ENCODE measurements at places on chromosomes 16 and 17. TPM values are rescaled to one million over a fixed set of nuclear protein-coding genes. Genes with fewer than 3 reads are reported as not detected.

GUCY2D gene
- total RNA-seq: not detected

KRTAP17-1 gene
- not detected for total RNA-seq

ASB16 gene
- 0.24 TPM for total RNA-seq

GP1BA gene
- not detected for total RNA-seq

OR4D1 gene
- not detected for total RNA-seq

SOCS3 gene
- 68.4 TPM for total RNA-seq

CD300H gene
- total RNA-seq: not detected

AXIN1 gene
- 19.7 TPM for total RNA-seq

FBXO47 gene
- not detected for total RNA-seq

PMFBP1 gene
- 1.7 TPM for total RNA-seq

BEAN1 gene
- not detected for total RNA-seq

RAMP2 gene
- total RNA-seq: 53.7 TPM

DNA sequence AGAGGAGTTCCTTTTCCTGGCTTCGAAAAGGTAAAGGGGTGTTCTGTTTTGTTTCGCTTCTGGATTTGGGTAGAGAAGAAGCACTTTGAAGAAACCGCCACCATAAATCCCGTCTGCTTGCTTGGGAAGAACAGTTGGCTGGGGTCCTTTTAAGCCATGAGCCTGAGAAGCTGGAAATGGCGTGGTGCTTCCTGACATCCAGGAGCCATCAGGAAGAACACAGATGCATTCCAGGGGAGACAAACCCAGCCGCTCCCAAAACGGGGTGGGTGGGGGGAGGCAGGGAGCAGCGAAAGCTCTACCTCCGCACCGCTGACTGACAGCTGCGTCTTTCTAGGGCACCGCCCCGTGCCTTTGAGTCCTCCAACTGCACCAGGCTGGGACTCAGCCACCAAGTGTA is 91.6 kb downstream of the ZDHHC7 start:
- DNase-seq: no peak

DNA sequence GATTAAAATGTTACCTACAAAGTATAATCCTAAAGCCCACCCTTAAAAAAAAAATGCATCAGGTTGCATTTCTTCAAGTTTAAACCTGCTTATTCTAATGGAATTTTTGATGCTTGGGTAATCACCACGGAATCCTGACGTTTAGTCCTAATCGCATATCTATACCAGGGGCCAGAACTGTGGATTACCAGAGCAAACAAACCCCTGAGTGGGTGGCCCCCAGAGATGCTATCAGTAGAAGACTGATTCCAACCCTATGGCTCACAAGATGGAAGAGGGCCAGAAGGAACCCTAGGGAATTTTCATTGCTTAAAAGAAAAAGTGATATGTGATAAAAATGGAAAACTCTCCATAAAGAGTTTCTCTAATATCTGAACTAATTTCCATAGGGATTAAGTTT is 152.2 kb upstream of the NOG start:
- DNase-seq: no peak

GRCh38 chr17:61221597-61222471 is 177.8 kb upstream of the TBX2 start:
- no peak for DNase-seq

- peak; percentile 53 for DNase-seq
Observed at GRCh38 chr16:85416228-85417109, 196.7 kb upstream of the GSE1 start.

GRCh38 chr17:57956291-57957119 is 1.3 kb upstream of the CUEDC1 start:
- no peak for DNase-seq

DNA sequence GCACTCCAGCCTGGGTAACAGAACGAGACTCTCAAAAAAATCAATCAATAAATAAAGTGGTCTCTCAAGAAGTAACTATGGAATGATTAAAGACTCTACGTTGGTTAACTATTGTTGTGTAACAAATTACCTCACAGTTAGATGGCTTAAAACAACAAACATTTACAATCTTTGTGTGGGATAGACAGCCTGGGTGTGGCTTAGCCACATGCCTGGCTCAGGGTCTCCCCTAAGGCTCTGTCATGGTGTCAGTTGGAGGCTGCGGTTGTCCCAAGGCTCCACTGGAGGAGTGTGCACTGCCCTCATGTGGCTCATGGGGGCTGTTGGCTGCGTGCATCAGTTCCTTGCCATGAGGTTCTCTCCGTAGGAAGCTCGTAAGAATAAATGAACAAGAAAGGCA is 294.5 kb downstream of the SNX29 start:
- DNase-seq: no peak

DNA sequence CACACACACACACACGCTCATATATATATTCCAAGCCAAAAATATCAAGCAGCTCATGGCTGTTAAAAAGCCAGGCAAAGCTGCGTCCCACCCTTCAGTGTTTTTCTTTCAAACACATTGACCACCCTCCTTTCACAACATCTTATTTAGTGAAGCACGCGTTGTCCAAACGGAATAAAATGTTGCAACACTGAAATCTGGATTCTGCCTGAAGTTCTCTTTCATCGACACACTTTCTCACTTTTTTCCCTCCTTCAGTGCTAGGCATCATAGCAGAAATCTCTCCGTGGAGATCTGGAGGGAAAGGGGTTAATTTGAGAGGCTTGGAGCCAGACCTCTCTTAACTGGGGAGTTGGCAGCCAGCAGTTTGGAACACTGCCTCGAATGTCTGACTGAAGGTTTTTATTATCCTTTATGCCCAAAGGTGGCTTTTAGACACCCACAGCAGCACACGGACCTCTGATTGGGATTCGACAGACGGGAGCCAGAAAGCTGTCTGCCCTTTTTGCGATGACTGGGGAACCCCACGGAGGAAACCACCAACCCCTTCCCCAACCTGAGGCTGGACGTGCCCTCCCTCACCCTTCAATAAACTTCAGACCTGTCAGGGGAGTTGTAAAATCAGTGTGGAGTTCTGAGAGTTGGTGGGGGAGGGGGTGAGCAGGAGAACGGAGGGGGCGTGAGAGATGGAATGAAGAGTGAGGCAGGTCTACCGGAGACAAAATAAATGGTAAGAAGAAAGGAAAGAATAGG is 833.6 kb upstream of the SOX9 start:
- no peak for DNase-seq

GRCh38 chr16:16005721-16006120 is 56.3 kb downstream of the ABCC1 start:
- no peak for DNase-seq

DNA sequence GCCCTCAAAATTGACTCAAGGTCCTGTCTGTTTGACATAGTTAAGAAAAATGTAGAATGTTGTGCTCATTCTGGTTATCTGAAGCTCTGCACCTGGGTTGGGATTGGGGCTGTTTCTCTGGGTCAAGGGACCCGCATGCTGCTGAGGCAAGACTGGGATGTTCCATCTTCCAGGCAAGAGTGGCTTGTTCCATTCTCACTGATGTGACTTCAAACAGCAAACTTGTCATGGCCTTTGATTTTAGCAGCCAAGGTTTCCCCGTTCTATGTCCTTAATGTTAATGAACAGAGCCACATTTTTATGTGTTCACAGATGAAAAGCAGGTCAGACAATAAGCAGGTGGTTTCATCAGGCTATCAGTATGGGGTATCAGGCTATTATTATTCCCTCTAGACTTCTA is 25.7 kb downstream of the ST6GALNAC1 start:
- DNase-seq: no peak

- no peak for DNase-seq
Observed at GRCh38 chr16:82713778-82714177, 87.0 kb downstream of the CDH13 start.

DNA sequence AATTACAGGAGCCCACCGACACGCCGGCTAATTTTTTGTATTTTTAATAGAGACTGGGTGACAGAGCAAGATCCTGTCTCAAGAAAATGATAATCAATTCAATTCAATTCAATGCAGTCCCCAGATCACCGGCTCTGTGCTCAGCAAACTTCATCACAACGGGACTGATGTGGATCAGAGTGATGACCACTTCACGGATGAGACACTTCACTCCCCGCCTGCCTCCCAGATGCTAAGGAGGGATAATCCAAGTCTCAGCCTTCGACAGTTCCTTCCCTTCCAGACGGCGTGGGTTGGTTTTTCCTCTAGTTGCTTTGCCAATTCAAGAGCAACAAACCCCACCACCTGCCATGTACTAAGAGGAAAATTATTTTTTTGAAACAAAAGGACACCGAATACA is 93.8 kb downstream of the ZDHHC7 start:
- DNase-seq: no peak

GRCh38 chr16:23348579-23349469 is 46.7 kb downstream of the SCNN1B start:
- DNase-seq: no peak

GRCh38 chr16:57263541-57264351 is 18.7 kb downstream of the ARL2BP start:
- DNase-seq: no peak

DNA sequence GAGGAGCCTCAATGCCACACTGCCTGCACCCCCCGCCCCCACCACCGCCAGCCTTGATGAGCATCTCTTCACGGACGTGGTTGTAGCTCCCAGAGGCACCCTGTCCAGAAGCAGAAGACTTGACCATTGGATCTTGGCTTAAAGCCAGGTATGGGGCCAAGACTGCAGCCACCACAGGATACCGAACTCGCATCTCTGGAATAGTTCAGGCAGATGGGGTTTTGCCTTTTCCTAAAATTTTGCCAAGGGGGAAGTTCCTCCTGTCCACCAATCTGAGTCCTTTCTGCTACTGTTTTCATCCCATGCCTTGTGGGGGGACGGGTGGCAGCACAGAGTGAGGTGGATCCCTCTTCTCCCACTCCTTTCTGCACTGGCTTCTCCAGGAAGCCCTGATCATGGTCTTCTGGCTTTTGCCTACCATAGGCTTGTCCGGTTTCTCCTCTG is 939 bp downstream of the CORO6 start:
- no peak for DNase-seq

- DNase-seq: no peak
Observed at GRCh38 chr17:47246120-47246519, 7.5 kb upstream of the ITGB3 start.

- DNase-seq: no peak
Observed at GRCh38 chr16:78252757-78253156, 153.3 kb downstream of the WWOX start.

- DNase-seq: peak; percentile 83
Observed at GRCh38 chr16:569445-570254, at the start of gene PIGQ. Gene PIGQ (plus strand): TSS chr16:569968. CDS start chr16:574075, 4,107 bp downstream.

DNA sequence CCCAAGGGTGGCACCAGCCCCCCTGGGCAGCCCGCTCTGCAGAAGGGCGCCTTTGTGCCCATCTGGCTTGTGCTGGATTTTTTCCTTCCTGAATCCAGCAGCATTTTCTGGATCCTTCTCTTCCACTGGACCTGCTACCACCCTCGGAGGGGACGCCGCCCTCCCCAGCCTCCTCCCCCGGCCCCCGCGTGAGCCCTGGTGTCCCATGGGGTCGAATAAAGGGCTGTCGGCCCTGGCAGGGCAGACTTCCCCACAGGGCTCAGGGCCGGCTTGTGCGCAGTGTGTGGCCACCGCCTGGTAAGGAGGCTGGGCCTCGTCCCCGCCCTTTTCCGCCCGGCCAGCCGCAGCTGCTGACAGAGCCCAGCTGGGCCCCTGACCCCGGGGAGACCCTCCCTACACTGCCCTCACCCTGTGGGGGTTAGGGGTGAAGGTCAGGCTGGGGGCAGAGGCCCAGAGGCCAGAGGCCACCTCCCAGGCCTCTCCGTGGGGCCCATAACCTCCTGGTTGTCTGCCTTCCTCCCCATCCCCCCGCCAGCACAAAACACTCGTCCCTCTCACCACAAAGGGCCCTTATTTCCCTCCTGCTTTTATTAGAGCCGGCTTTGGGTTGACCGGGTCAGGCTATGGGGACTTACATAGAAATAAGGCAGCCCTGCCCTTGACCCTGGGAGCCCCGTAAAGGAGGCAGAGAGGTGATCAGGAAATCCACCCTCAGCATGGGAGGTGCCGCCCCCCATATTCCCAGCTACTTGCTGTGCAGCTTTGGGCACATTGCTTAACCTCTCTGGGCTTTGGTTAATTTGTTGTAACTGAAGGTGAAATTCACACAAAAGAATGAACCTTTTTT is 179.3 kb upstream of the CIBAR2 start:
- DNase-seq: no peak

DNA sequence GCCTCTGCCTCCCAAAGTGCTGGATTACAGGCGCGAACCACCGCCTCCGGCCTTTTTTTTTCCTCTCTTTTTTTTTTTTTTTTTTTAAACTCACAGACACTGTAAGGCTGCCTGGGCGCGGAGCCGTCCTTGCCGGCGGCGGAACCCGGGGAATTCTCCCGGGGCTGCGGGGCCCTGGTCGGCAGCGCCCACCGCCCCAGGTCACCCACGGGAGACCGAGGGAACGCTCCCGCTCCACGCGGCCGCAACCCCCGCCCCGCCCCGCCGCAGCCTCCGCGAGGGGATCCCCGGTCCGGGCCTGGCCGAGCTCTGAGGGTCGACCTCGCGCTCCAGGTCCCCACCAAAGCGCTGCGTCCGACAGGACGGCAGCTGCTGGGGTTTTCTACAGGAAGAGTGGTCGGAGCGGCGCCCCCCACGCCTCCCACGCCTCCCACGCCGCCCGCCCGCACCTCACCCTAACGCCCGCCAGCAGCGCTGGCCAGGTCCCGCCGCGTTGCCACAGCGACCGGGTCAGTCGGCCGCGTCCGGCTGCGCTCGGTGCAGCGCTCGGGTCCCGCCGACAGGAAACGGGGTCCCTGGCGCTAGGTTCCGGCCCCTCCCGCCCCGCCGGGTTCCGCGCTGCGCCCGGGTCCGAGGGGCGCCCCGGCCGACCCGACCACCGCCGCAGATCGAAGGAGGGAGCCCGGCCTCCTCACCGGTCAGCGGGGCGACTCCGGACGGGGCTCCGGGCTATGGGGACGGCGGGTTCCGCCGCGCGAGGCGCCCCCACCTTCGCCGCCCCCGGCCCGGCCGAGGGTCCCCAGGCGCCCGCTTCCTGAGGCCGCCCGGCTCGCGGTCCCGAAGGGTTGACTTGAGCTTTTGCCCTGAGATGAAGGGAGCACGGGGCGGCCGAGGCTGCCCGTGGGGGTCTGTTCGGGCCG is at the start of gene CCDC57:
Gene CCDC57, minus strand, starts transcription at position 512 of the 920 bp plus-strand sequence. CDS start 10,898 bp downstream, outside the sequence.
- peak; percentile 78 for DNase-seq

DNA sequence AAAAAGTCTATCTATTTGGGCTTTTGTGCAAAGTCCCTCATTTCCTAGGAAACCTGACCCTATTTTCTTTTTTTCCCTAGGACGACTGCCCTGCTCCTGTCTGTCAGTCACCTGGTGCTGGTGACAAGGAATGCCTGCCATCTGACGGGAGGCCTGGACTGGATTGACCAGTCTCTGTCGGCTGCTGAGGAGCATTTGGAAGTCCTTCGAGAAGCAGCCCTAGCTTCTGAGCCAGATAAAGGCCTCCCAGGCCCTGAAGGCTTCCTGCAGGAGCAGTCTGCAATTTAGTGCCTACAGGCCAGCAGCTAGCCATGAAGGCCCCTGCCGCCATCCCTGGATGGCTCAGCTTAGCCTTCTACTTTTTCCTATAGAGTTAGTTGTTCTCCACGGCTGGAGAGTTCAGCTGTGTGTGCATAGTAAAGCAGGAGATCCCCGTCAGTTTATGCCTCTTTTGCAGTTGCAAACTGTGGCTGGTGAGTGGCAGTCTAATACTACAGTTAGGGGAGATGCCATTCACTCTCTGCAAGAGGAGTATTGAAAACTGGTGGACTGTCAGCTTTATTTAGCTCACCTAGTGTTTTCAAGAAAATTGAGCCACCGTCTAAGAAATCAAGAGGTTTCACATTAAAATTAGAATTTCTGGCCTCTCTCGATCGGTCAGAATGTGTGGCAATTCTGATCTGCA is 12.9 kb downstream of the TMEM98 start:
- DNase-seq: no peak
